RCC 7860 (cell line): ENCODE measurements at places on chromosomes 7 and 10.

- DNase-seq: no peak
Observed at GRCh38 chr10:13491747-13492360, 37.0 kb downstream of the BEND7 start.

DNA sequence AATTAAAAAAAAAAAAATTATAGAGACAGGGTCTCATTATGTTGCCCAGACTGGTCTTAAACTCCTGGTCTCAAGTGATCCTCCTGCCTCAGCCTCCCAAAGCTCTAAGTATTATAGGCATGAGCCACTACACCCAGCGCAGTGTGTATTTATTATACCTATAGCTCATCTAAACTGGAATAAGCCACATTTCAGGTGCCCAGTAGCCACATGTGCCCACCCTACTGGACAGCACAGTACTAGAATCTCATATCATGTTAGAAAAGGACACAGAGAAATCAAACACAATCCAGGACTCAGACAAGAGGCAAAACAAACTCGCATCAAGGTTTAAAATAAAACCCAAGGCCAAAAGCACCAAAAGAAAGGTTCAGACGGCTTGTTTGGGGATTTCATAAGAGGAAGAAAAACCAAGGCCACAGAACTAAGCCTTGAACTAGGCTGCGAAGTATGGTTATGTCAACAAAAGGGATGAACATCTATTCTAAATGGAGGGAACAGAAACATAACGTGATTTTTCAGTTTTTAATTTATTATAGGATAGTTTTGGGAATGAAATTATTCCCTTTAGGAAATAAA lies 32.3 kb downstream of the SLC16A9 start:
- no peak for DNase-seq

DNA sequence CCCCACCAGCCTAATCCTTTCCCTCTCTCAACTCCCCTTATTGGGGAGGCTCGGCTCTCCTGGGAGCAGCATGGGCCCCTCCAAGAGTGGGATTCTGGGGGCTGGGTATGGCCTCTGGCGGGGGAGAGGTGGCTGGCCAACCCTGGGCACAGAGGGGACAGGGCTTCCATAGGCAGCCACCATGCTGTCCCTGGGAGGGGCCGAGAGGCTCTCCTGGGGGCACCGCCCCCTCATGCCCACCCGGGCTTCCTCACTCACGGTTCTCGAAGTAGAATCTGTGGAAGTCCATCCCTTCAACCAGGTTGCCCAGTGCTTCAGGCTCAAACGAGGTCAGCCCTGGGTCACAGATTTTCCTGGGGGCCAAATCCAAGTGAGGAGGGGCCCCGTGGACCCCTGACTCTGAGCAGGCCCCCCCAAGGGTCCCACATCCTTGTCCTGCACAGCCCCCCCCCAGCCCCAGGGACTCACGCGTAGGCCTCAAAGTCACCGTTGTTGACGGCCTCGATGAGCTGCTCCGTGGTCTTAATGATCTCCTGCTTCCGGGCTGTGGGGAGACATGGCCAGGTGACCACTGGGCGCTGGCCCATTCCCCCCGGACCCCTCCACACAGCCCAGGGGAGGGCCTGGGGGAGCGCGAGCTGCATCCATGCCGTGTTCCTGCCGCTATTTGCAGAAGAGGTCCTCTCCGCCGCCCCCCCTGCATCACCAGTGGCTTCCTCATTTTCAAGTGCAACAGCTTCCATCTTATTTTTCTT lies 19.8 kb downstream of the YKT6 start:
- DNase-seq: no peak

GRCh38 chr10:47367646-47368045 lies 16.4 kb downstream of the ZNF488 start:
- no peak for DNase-seq
